ENCODE measurements at places on chromosomes 1 and 21. TPM values are rescaled to one million over a fixed set of nuclear protein-coding genes. Genes with fewer than 3 reads are reported as not detected.
A peak's percentile ranks its signal among the peaks of the same experiment; 100 is the strongest.

GRCh38 chr1:199837321-199837720 lies 190.2 kb upstream of the NR5A2 start:
- H3K4me1 ChIP-seq = no peaks in the 10 kb centered on the region
- H3K27me3 ChIP-seq = no peaks in the 10 kb centered on the region
- H3K4me3 ChIP-seq = no peak overlapping the region
- H3K36me3 ChIP-seq = no peaks in the 10 kb centered on the region
- no peak for DNase-seq
- no peak overlapping the region for H3K27ac ChIP-seq

- peaks cover 17% of the 10 kb centered on the region for H3K36me3 ChIP-seq
- H3K4me1 ChIP-seq = peaks cover 12% of the 10 kb centered on the region
- H3K27ac ChIP-seq = peak overlapping the region; percentile 95
- H3K27me3 ChIP-seq = peaks cover 31% of the 10 kb centered on the region
- H3K4me3 ChIP-seq = peak overlapping the region; percentile 75
Observed at GRCh38 chr1:148334339-148335130, 148.6 kb downstream of the PPIAL4G start.

GRCh38 chr1:4086085-4086850 lies 186.2 kb upstream of the C1orf174 start:
- no peak overlapping the region for H3K4me3 ChIP-seq
- no peak overlapping the region for H3K27ac ChIP-seq
- H3K36me3 ChIP-seq = no peaks in the 10 kb centered on the region
- no peak for DNase-seq
- H3K4me1 ChIP-seq = no peaks in the 10 kb centered on the region

- H3K4me3 ChIP-seq = no peak overlapping the region
- no peaks in the 10 kb centered on the region for H3K4me1 ChIP-seq
- DNase-seq = no peak
- peaks cover 4% of the 10 kb centered on the region for H3K36me3 ChIP-seq
- H3K27ac ChIP-seq = no peak overlapping the region
- H3K27me3 ChIP-seq = no peaks in the 10 kb centered on the region
Observed at GRCh38 chr21:17577701-17578100, 35.0 kb downstream of the BTG3 start.

- no peak for DNase-seq
- peaks cover 15% of the 10 kb centered on the region for H3K36me3 ChIP-seq
- H3K27me3 ChIP-seq = no peaks in the 10 kb centered on the region
- no peaks in the 10 kb centered on the region for H3K4me1 ChIP-seq
- no peak overlapping the region for H3K4me3 ChIP-seq
Observed at GRCh38 chr1:200850554-200850953, 22.2 kb upstream of the GPR25 start.

DNA sequence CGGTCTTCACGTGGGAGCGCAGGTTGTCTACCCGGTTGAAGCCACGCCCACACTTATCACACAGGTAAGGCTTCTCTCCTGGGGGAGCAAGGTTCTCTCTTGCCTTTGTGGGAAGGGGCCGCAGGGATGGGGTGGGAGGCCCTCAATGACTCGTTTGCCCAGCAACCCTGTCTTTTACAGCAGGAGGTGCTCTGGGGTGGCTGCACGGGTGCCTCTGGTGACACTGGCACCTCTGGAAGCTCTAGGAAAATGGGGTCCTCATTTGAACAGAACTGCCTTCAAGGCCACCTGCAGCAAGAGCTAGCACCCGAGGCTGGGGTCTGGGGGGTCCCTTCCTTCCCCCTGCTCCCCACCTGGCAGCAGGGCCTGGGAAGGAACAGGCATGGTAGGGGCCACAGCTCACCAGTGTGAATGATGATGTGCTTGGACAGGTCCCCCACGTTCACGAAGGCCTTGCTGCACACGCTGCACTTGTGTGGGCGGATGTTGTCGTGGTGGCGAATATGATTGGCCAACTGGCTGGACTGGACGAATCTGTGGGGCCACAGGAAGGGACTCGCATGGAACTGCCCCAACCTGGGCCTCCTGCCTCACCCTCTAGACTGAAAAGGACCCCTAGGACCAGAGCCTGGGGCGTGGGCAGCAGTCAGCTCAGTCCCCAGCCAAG lies 33.1 kb downstream of the ZBTB17 start:
- H3K36me3 ChIP-seq = peaks cover 40% of the 10 kb centered on the region
- no peak overlapping the region for H3K27ac ChIP-seq
- no peak overlapping the region for H3K4me3 ChIP-seq
- no peak for DNase-seq
- no peaks in the 10 kb centered on the region for H3K4me1 ChIP-seq
- no peaks in the 10 kb centered on the region for H3K27me3 ChIP-seq

OLFML2B gene
- not detected for total RNA-seq

- no peak overlapping the region for H3K27ac ChIP-seq
- H3K27me3 ChIP-seq = peaks cover 64% of the 10 kb centered on the region
- H3K4me1 ChIP-seq = no peaks in the 10 kb centered on the region
- no peak overlapping the region for H3K4me3 ChIP-seq
- DNase-seq = no peak
Observed at GRCh38 chr1:211497489-211498045, 5.6 kb upstream of the RD3 start.

DNA sequence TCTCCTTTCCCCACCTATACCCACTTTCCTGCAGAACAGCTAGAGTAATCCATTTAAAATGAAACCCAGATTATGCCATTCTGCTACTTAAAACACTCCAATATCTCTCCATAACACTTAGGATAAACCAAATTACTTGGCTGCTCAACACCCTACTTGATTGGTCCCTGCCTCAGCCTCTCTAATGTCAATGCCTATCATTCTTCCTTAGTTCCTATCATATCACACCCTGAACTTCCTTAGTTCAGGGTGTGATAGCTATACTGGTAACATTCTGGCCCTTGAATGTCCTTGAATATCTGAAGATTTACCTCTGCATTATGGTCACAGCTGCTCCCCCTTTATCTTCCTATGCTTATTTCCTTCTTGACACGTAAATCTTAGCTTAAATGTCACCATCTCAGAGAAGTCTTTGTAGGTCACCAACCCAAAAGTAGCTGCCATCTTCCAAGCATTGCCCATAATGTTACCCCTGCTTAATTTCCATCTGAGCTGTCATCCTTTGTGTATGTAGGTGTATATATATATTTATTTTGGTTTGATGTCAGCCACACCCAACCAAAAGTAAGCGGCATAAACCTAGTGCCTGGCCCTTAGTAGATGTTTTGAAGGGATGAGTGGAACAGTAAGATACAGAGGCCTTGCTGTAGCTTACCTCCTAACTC lies 379.8 kb downstream of the PTPRC start:
- H3K4me1 ChIP-seq = no peaks in the 10 kb centered on the region
- H3K36me3 ChIP-seq = no peaks in the 10 kb centered on the region
- no peak for DNase-seq
- no peaks in the 10 kb centered on the region for H3K27me3 ChIP-seq
- no peak overlapping the region for H3K27ac ChIP-seq
- H3K4me3 ChIP-seq = no peak overlapping the region

DNA sequence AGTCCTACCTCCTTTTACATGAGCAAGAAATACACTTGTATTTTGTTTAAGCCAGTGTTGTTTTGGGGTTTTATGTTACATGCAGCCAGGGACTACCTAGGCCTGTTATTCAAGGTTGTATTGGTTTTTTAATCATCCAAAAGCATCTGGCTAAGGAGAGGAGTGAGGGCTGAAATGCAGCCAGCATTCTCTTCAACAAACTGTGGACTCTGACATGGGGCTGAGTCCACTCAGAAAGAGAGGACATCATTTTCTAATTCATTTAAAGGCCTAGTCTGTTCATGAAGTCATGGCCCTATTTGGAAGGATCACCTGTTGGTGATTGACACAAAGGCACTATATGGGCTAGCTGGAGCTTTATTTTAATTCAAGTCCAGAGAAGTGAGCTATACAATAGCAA lies 190.4 kb downstream of the TTLL7 start:
- H3K4me3 ChIP-seq = no peak overlapping the region
- DNase-seq = no peak
- no peaks in the 10 kb centered on the region for H3K27me3 ChIP-seq

DNA sequence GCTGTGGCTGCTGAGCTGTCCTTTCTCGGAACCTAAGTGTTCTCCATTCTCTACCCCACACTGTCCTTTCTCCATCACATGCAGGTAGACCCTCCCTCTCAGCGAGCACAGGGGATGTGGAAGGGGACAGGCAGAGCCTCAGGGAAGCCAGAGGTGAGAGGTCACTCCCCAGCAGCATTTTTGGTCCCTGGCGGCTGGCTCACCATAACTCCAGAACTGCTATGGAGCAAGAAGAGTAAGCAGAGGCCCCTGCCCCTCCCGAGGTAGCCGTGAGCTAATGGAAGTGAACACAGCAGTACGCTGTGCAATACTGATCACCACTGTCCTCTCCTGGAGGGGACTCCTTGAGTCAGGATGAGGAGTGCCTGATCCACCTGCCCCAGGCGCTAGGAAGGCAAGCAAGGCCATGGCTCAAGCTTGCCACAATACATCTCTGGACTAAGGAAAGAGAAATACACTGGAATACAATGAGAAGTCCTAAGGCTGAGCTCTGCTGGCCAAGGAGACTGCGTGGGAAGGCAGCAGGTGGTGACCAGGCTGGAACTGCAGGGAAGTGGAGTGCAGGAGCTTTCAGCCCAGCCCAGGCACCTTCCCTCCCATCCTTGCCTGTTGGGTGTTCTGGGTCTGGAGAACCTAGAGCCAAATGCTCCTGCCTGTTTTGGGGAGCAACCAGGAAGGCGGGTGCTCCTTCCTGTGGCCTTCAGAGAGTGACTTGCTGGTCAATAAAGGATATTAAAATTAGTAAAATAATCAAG lies 96.2 kb downstream of the LAMC2 start:
- no peaks in the 10 kb centered on the region for H3K36me3 ChIP-seq
- H3K4me3 ChIP-seq = no peak overlapping the region
- H3K27ac ChIP-seq = no peak overlapping the region
- H3K27me3 ChIP-seq = peaks cover 17% of the 10 kb centered on the region
- no peaks in the 10 kb centered on the region for H3K4me1 ChIP-seq
- DNase-seq = no peak

C1orf167 gene
- not detected for total RNA-seq

LPAR3 gene
- 14.0 TPM for total RNA-seq
